Inflammatory macrophage treated with lipopolysaccharide for 1 hour (primary cell): ENCODE measurements at places on chromosomes 13 and 19.

- no peak for DNase-seq
These were observed 117.3 kb downstream of the ITGBL1 start for GRCh38 chr13:101569807-101570206.

GRCh38 chr13:45007823-45008222, 18.5 kb downstream of the GPALPP1 start:
- DNase-seq: no peak

- DNase-seq: no peak
These were observed 226.2 kb downstream of the KCNRG start for GRCh38 chr13:50241479-50241878.

- no peak for DNase-seq
These were observed 30.5 kb downstream of the ZIC5 start for GRCh38 chr13:99941086-99941485.

DNA sequence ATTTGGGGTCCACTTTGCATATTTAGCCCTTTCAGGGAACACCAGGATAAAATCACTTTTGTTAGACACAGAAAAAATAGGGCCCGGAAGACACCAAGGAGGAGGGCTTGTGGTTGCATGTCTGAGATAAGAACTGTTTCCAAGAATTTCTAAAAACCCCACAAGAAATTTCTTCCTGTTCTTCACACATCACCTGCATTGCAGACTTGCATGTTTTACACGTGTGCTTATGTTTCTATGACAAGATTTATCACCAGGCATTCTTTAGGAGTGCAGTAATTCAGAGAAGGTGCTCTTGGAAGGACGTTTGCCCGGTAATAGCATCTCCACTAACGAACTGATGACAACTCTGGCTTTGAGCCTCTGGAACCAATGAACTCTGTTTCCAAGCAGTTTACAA, 7.1 kb upstream of the ACTL9 start:
- no peak for DNase-seq

DNA sequence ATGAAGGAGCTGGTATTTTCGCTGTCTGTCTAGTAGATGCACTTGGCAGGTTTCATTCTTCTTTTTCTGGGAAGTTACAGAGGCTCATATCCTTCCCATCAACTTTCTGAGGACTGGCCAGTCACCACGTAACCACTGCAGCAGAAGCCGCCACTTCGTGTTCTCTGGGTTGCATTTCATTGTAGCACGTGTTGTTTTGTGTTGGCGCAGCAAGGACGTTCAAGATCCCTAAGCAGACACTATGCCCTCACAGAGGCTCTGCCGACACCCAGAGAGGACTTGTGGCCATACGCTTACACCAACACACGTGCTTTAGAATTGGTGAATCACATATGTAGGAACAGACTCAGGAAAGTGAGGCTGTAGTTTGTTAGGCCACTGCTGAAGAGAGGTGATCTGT, 42.2 kb upstream of the TEX29 start:
- DNase-seq: no peak

DNA sequence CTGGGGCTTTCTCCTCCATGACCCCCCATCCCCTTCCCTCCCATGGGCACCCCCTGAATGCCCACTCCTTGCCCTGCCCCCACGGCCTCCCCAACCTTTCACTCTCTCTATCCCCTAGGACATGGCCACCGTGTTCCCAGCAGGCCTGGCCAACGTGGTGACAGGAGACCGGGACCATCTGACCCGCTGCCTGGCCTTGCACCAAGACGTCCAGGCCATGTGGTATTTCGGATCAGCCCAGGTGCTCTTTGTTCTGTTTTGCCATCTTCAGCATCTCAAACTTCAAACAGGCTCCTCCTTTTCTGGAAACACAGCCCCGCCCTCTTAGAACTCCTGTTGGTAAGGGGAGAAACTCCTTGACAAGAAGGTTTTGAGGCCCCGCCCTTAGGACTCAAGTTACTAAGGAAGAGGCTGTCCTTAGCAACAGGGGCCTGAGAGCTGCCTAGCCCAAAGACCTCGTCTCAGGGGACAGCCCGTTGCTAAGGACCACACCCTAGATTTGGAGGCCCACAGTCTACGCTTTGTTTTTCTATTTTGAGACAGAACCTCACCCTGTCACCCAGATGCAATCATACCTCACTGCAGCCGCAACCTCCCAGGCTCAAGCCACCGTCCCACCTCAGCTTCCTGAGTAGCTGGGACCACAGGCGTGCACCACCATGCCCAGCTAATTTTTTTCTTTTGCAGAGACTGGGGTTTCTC, 5.1 kb upstream of the FLT3LG start:
- peak; percentile 44 for DNase-seq

DNA sequence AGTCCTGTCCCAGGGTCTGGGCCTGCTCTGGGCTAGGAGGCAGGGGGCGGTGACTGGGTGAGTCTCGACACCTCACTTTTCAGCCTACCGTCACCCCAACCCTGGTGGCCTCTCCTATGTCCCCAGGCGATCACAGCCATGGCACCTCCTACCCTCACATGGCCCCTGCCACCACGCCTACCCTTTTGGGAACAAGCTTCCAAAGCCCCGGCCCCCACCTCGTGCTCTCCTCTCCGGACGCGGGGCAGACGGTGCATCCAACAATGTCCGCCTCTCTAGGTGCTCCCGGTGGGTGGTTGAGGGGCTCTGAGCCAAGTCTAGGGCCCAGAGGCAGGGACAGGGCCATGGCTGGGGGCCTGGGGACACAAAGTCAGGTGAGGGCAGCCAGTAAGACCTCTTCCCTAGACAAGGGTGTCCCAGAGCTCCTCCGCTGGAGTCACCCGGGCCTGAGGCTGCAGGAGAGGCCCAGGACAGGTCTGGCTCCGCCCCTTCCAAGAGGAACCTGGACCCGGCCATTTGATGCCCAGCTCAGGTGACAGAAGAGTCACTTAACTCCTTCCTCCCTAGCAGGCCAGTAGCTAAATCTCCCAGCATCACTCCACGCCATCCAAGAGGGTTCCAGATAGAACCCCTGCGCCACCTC, at the start of gene SYNE4:
Gene SYNE4 (minus strand): TSS at position 478 of the 643 bp plus-strand sequence. CDS start 132 bp downstream, at position 346.
- no peak for DNase-seq

GRCh38 chr13:40211586-40211968, 454.9 kb downstream of the FOXO1 start:
- DNase-seq: no peak

- DNase-seq: no peak
These were observed 3.9 kb downstream of the RBM26 start for GRCh38 chr13:79402074-79402635.

GRCh38 chr13:85700906-85701305, 98.3 kb downstream of the SLITRK6 start:
- no peak for DNase-seq

DNA sequence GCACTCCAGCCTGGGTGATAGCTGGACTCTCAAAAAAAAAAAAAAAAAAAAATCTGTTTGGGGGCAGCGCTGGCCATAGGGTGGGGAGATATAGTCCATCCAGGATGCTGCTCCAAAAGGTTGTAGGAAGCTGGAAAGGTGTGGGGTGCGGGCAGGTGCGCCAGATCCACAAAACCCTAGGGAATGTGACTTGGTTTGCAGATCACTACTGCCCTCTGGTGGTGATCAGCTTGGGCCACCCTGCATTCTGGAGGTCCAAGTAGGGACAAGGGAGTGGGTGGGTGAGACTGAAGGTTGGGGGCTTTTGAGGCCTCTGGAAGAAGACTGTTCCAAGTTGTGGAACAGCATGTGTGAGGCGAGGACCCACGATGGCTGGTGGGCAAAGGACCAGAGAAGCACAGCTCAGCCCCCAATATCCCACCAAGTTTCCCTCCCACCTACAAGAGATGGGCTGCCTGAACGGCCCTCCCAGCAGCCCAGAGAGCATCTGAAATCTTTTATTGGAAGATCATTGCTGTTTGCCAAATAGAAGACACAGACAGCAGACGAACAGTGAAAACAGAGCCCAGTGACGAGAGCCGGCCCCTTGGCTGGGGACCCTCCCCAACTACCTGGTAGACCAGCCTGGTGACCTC, 10.4 kb upstream of the TYK2 start:
- DNase-seq: peak; percentile 80

DNA sequence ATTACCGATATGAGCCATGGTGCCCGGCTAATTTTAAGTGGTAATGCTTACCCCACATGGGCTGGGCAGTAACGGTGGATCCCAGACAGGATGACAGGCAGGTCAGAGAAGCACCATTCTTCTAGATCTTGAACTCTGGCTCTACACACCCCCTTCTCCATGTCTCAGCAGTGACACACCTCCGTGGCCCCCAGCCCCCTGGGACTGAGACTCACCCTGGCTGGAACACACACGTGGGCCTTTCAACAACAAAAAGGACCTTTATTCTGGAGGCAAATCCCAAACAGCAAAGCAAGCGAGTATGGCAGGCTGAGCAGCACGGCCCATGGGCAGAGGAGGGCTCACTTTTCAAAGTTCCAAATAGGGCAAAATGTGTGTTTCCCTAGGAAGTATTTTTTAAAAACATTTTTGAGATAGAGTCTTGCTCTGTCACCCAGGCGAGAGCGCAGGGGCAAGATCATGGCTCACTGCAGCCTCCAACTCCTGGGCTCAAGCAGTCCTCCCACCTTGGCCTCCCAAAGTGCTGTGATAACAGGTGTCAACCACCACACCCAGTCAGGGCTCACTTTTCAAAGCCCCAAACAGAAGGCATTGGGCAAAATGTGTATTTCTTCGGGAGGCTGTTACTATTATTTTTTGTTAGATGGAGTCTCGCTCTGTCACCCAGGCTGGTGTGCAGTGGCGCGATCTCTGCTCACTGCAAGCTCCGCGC, 4.2 kb upstream of the PLIN4 start:
- no peak for DNase-seq

- no peak for DNase-seq
These were observed 282.9 kb downstream of the TSHZ3 start for GRCh38 chr19:31066385-31066784.

DNA sequence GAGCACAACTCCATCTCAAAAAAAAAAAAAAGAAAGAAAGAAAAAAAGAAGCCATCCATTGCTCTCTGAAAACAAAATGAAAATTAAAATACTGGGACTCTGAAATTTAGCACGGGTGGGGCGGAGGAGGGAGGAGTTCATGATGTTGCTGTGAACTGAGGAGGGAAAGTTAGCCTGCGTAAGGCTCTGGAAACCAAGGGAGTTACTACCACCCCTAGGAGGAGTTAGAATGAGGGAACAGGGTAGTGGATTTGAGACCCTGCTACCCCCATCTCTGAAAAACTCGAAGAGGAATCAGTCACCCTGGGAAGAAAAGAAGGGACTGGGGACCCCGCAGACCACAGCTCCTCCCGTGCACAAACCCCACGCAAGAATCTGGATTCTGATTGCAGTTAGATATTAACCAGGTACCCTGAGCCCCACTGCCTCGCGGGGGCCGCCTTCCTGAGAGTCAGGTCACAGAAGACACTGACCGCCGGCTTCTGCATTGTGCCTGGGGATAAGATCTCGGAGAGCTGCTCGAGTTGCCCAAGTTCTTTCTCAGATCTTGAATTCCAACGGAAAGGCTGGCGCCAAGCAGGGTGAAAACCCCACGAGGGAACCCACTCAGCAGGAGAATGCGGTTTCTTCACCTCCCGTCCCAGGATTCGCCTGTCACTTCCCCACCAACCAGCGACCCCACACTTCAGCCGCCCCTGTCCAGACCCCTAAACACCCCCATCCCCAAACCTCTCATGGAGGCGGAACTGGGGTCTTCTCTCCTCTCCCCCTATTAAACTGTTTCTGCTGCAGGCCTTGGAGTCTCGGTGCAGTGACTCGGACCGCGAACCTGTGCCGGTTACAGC, 870 bp downstream of the ZNF442 start:
- peak; percentile 3 for DNase-seq

GRCh38 chr13:50684366-50684765, 159.1 kb downstream of the DLEU7 start:
- no peak for DNase-seq
